ENCODE measurements at places on chromosomes 4 and X.

DNA sequence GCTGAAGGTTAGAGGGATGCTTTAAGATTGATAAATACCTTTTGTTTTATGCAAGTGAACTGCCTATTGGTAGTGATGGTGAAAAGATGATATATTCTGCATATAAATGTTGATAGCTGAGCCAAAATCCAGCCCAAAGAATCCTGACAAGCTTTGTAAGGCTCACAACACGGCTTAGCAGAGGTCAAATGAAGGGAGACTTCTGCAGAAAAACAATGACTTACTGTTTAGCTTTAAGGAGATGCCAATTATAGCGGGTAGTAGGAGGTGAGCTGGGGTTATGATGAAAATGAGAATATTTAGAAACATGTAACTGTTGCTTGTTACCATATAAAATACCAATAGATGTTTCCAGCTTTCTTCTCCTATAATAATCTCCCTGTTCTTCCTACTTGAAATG lies 97.1 kb downstream of the AFF1 start:
- no peak for DNase-seq

GRCh38 chr4:91448668-91449330 lies 855.0 kb upstream of the GRID2 start:
- DNase-seq = no peak

DNA sequence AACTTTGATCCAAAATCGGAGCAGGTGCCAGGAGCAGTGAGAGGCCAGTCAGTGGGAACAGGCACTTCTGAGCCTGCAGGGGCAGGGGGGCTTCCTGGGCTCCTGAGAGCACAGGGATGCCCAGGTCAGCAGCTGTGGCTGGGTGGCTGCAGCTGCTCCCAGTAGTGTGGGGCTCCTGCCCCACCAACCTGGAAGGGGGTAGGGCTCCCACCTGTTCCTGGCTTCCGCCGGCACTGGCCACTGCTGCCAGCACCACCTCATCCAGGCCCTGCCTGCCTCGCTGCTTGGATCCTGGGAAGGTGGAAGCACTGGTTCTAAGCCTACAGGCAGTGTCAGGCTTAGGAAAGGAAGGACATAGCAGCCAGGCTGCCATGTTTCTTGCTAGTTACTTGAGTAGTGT lies 18.6 kb downstream of the GRK4 start:
- no peak for DNase-seq

GRCh38 chrX:66193821-66194220 lies 29.8 kb downstream of the HEPH start:
- DNase-seq = no peak

- DNase-seq = no peak
Observed at GRCh38 chr4:139866276-139866962, 200.8 kb downstream of the MGST2 start.

Data from stimulated activated CD4-positive, alpha-beta T cell treated with anti-CD3 and anti-CD28 coated beads, TNF-alpha, amount 100 ng/mL, for 48 hours (primary cell).